NCI-H1694 treated with DMSO at 0.1 percent for 48 hours (cell line): ENCODE measurements at places on chromosomes 12 and 14.

- DNase-seq = peak; percentile 38
Observed at GRCh38 chr12:94133964-94134795, 14.2 kb upstream of the PLXNC1 start.

GRCh38 chr14:90513161-90514014 lies 116.6 kb downstream of the CALM1 start:
- peak; percentile 93 for DNase-seq

GRCh38 chr12:21795648-21796328 lies 21.3 kb upstream of the KCNJ8 start:
- DNase-seq = no peak

DNA sequence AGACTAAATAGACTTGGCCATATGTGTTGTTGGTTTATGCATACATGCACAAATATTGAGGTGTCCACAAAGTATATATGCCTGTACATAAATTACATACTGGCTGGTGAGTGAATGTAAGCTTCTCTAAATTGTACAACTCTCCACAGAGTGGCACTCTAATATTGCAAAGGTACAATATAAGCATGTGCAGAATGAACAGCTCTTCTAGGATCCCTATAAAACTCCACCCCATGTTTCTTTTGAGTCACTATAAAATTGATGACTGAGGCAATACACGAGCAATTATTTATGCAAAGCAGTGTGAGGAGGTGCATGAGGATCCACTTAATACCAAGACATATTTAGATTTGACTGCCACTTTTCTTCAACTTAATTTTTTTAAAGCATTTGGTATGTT lies 172.2 kb downstream of the NAV3 start:
- peak; percentile 22 for DNase-seq
